T-helper 17 cell (primary cell): ENCODE measurements at places on chromosomes 5 and 9.

- DNase-seq = no peak
Observed at GRCh38 chr9:5518171-5518936, 8.0 kb downstream of the PDCD1LG2 start.

DNA sequence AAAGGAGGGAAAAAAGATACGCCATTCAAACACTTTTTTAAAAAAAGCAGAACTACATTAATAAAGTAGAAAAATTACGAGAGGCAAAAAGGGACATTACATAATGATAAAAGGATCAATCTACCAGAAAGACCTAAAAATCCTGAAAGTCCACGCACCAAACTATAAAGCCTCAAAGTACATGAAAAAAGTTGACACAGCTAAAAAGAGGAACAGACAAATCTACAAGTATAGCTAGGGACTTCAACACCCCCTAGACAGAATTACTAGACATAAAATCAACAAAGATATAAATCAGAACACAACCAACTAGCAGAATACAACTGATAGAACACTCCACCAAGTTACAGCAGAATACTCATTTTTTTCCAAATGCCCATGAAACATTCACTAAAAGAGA lies 11.1 kb downstream of the CAMSAP1 start:
- DNase-seq = no peak

- DNase-seq = no peak
Observed at GRCh38 chr5:155953335-155953734, 373.6 kb upstream of the SGCD start.

- DNase-seq = no peak
Observed at GRCh38 chr9:129385211-129385934, 207.3 kb upstream of the IER5L start.
